Karpas-422 (cell line): ENCODE measurements at places on chromosomes 11 and 22. TPM values are rescaled to one million over a fixed set of nuclear protein-coding genes. Genes with fewer than 3 reads are reported as not detected.

DNA sequence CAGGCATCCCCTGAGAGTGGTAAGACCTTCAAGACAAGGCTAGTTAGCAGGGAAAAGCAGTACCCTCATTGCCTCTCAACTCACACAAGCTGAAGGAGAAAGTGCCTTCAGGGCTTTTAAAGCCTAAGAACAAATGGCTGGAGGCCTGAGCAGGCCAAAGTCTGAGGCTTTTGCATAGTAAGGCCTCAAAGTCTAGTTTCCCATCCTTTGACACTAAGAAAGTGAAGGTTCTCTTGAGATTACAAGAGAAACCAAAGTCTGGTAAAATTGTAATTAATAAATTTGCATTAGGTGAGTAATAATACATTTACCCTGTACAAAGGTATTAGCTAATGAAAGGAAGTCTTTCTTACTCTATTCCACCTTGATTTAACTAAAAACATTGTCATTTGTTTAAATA, 47.0 kb upstream of the CCDC89 start:
- no peak overlapping the region for H3K4me3 ChIP-seq
- no peaks in the 10 kb centered on the region; the same call in 1 of the 2 replicates for H3K27me3 ChIP-seq
- no peaks in the 10 kb centered on the region for H3K36me3 ChIP-seq
- peaks cover 3% of the 10 kb centered on the region for H3K4me1 ChIP-seq

- DNase-seq, result peak; percentile 71
- H3K4me1 ChIP-seq, result no peaks in the 10 kb centered on the region
- H3K27me3 ChIP-seq, result no peaks in the 10 kb centered on the region
- H3K27ac ChIP-seq, result no peak overlapping the region
- H3K4me3 ChIP-seq, result no peak overlapping the region
These were observed 31.6 kb upstream of the CBX7 start for GRCh38 chr22:39183991-39184585.

- DNase-seq, result no peak
- H3K4me3 ChIP-seq, result no peak overlapping the region
- no peaks in the 10 kb centered on the region for H3K4me1 ChIP-seq
- H3K27ac ChIP-seq, result no peak overlapping the region
- no peaks in the 10 kb centered on the region for H3K36me3 ChIP-seq
- H3K27me3 ChIP-seq, result no peaks in the 10 kb centered on the region
These were observed 208.5 kb downstream of the TENM4 start for GRCh38 chr11:79232346-79232745.

DNA sequence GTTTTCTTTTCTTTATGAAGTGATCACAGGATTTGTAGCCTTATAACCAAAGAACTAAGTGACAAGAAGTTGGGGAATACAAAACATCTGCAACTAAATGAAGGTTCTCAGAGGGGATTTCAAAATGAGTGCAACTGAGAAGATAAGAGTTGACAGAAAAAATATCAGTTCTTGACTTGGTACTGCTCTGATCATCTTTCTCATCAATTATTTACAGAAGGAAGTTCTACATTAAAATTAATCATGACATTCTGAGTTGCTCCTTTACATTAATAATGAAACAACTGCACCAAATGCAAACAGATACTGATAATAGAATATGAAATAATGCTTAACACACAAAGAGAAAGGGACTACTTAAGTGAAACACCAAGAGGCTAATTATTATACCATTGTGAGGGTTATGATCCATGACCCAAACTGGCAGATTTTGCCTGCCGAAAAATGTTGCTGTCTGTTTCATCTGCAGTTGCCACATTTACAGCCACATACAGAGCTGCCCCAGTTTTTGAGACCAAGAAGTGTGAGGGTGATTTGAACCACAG, 561.9 kb upstream of the ANO5 start:
- no peaks in the 10 kb centered on the region; the same call in 1 of the 2 replicates for H3K36me3 ChIP-seq
- no peak overlapping the region for H3K4me3 ChIP-seq
- peaks cover 58% of the 10 kb centered on the region for H3K4me1 ChIP-seq
- no peak for DNase-seq
- no peaks in the 10 kb centered on the region for H3K27me3 ChIP-seq
- H3K27ac ChIP-seq, result no peak overlapping the region

DNA sequence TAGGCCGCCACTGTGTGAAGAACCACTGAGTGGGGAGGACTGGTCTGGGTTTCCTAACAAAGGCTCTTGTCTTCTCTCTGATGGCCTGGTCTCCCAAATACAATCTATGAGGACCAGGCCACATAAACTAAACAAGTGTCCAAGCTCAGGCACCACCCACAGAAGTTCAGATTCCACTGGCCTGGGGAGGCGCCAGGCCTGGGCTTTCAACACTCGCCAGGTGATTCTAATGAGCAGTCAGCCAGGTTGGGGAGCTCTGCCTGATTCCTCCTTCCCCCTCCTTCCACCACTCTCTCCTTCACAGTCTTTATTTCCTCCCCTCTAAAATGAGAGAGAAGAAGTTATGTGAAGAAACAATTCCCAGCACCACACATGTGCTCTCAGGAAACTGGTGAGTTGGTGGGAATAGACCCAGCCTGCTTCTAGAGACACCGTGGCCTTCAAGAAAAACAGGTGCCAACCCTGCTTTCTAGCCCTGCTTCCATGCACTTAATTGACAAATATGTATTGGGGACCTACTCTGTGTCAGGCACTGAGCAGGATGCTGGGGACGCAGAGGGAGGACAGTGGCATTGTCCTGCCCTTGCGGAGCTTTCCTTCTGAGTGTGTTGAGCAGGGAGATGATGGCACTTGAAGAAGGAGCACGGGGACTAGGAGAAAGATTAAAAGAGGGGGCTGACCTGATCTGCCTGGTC, 242.5 kb downstream of the TENM4 start:
- no peak for DNase-seq
- H3K4me3 ChIP-seq, result no peak overlapping the region
- H3K36me3 ChIP-seq, result no peaks in the 10 kb centered on the region
- no peaks in the 10 kb centered on the region for H3K27me3 ChIP-seq
- no peak overlapping the region for H3K27ac ChIP-seq

DNA sequence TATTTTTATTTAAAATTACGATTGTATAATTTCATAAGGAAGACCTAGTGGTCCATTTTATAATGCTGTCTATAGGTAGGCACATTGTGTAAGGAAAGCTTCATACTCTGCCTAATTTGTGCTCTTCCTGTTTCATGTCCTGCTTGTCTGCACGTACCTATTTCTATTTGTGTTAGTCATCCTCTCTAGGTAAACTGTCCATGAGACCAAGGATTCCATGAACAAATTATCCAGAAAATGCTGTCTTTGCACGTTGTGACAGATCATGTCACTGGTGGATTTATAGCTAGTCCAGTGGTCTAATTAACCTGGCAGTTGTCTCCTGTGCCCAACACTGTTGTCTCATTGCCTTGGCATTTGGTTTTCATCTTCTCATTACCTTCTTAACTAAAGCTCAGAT, 44.7 kb downstream of the DNAJC24 start:
- H3K27me3 ChIP-seq, result no peaks in the 10 kb centered on the region
- H3K27ac ChIP-seq, result no peak overlapping the region
- no peak overlapping the region for H3K4me3 ChIP-seq
- no peaks in the 10 kb centered on the region for H3K36me3 ChIP-seq
- peak; percentile 34 for DNase-seq

The OR8D4 gene
- total RNA-seq, result not detected in 2 replicates
